ENCODE measurements at places on chromosomes 6 and 20.

GRCh38 chr6:150639823-150640331 is 40.2 kb downstream of the PLEKHG1 start:
- no peak for DNase-seq

GRCh38 chr6:446418-447366 is 55.1 kb downstream of the IRF4 start:
- DNase-seq, result no peak

- no peak for DNase-seq
Observed at GRCh38 chr6:11654876-11655275, 117.3 kb downstream of the TMEM170B start.

- no peak for DNase-seq
Observed at GRCh38 chr20:44112889-44113617, 73.9 kb downstream of the JPH2 start.

GRCh38 chr6:87151471-87151780 is 3.9 kb upstream of the ZNF292 start:
- no peak for DNase-seq

GRCh38 chr20:61803915-61804751 is 261.5 kb downstream of the TAF4 start:
- no peak for DNase-seq

GRCh38 chr20:16311756-16312155 is 261.5 kb downstream of the KIF16B start:
- DNase-seq, result no peak

DNA sequence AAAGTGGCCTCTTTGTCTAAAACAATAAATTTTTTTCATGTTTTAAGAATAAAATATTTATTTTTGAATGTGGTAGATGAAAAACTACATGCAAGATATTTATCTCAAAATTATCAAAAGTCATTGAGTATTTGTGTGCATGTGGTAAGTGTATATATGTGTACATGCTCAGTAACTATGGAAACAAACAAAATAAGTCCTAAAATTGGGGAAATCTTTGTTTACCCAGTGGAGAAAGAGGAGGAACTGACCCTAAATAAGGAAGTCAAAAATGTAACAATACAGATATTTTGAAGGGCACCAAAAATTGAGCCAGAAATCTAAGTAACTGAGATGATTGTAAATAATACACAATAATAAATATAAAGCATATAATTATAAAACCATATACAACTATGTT is 639.2 kb downstream of the MAFB start:
- no peak for DNase-seq

- no peak for DNase-seq
Observed at GRCh38 chr6:165821754-165822153, 158.7 kb upstream of the PDE10A start.

DNA sequence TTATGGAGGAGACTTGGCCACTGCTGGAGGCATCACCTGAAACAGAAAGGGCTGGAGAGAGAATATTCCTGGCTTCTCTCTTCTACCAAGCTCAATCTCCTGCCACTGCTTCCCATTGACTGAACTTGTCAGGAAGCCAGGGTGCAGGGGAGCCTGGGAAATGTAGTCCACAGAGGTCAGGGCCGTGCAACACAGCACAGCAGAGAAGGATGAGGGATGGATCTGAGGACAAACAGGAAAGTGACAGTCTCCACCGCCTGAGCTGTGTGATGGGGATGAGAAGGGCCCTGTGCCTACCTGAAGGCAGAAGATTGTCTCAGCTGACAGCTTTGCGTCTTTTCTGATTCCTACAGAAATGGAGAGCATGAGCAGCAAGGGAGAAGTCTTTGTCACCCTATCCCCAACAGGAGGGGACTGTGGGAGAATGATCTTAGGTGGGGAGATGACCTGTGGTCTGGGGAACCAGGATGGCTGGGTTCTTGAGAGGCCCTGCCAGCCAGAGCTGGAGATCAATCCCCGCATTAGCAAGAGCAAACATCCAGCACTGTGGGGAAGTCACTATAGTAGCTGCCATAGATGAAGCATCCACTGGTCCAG is 114.2 kb downstream of the SNX5 start:
- peak; percentile 78 for DNase-seq

- DNase-seq, result no peak
Observed at GRCh38 chr20:46229478-46230105, 78.7 kb downstream of the CDH22 start.

DNA sequence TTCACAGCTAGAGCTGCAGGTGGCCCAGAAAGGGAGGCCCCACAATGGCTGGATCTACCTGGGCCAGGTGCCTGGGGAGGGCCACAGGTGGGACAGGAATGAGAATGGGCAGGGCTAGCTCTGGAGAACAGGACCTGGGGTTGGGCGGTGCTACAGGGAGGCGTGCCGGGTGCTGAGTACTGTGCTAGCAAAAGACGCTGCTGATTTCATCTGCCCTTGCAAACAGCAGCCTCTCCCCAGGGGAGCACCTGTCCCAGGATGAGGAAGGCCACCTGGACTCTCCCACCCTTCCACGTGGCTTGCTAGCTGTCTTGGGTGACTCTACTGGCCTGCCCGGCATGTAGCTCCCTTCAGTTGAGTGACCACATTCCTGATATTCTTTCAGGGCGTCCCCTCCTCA is 6.6 kb upstream of the YTHDF1 start:
- no peak for DNase-seq

GRCh38 chr20:32829311-32830005 is 9.7 kb downstream of the MAPRE1 start:
- peak; percentile 34 for DNase-seq

DNA sequence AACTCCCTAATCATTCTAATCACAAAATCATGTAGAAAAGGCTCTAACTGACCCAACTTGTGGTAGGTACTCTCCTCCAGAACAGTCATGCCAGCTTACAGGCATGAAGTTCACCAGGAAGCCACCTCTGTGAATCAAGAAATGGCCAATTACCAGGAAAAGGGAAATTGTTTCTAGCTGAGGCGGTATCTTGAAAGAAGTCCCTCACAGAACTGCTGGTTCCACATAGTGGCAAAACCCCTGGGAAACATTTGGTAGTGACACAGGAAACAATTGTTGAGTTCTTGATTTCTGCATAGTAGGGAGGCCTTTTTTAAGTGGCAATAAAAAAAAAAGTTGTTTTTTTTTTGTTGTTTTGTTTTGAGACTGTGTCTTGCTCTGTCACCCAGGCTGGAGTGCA is 3.4 kb upstream of the ZHX3 start:
- DNase-seq, result no peak

- no peak for DNase-seq
Observed at GRCh38 chr20:8144282-8145245, 12.5 kb downstream of the PLCB1 start.

- DNase-seq, result no peak
Observed at GRCh38 chr6:132132924-132133639, 181.9 kb upstream of the CCN2 start.

DNA sequence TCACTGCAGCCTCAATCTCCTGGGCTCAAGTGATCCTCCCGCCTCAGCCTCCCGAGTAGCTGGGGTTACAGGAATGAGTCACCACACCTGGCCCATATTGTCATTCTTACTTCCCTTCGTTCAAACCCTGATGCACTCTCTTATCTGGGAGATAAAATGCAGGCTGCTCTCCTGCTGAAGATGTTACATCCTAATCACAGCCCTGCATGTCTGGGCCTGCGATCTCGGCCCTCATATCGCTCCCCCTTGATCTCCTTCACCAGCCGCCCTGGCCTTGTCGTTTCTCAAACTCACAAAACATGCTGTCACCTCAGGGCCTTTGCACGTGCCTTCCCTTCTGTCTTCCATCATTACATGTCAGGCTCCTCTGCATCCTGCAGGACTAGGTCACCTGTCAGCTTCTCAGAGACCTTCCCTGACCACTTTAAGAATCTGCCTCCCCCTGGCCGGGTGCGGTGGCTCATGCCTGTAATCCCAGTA is 8.8 kb upstream of the C20orf203 start:
- no peak for DNase-seq

DNA sequence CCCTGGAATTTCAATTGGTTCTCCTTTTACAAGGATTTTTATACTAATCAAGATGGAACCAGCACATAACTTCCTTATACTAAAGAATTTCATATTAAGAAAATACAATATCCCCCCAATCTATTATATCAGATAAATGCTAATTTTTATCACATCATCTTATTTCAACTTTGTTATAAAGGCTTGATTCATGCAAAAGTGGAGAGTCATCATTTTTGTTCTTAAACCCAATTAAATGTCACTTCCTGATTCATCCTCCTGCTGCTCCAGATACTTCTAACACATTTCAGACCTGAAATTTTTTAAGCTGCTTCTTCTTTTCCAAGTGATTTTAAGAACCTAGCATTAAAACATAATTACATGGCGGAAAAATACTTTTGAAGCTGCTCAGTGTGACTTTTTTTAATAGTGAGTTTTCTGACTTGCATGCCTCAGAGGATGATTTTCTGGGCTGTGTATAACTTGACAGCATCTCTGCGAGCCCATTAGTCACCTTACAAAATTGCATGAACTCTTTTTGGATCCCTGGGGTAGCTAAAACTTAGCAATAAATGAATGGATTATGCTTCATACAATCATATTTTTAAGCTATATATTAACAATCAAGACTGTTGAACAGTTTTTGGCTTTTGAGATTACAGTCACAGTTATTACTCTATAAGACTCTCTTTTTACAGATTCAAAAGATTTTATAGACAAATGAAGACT is 134.1 kb downstream of the ELOVL4 start:
- DNase-seq, result no peak

- no peak for DNase-seq
Observed at GRCh38 chr20:56606174-56606945, 22.7 kb upstream of the TFAP2C start.

- peak; percentile 16 for DNase-seq
Observed at GRCh38 chr20:38200646-38201045, 35.6 kb upstream of the TGM2 start.

- no peak for DNase-seq
Observed at GRCh38 chr6:170037541-170038250, 253.2 kb downstream of the DLL1 start.

DNA sequence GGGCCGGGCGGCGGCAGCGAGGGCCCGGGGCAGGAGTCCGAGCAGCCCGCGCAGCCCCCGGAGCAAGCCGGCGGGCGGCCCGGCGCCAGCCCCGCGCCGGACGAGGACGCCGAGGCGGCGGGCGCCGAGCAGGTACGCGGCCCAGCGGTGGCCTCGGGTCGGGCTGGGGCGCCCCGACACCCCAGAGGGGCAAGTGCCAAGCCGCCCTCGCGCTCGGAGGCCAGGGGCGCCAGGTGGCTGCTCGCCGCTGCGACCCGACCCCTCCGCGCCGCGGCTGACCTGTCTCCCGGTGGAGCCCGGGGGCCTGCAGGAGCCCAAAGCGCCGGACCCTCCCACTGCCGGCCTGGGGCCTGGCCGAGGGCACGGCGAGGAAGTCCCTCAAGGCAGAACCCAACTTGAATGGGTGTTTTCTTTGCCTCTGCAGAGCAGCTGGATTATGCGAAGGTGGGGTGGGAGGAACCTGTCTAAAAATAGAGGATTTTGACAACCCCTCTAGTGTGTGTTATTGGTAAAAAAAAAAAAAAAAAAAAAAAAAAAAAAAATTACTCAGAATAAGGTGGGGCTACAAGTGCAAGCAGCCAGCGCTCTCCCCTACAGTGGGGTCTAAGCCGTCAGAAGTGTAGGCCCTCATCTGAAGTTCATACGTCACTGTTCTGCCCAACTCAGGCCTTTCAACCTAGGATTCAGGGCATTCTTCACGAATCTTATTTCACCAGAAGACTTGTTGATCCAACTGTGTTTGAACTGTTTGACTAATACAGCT is 609 bp downstream of the OGFRL1 start:
- peak; percentile 53 for DNase-seq

DNA sequence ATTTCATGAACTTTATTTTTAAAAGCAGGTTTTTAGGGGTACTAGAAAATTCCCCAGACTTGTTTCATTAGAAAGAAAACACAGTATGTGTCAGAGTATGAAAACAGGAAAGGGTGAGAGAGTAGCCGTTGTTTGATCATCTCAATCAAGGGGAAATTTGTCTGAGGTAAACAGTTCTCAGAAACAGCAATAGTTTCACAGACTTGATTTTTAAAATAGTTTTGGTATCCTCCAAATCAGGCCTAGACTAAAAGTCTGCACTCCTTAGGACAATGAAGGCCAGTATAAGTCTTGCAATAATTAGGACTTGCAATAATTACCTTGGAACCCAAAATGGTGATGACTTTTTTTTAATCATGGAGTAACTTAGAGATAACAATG is 176.6 kb upstream of the TAB2 start:
- no peak for DNase-seq

GRCh38 chr6:209432-210103 is 82.7 kb upstream of the DUSP22 start:
- DNase-seq, result no peak

DNA sequence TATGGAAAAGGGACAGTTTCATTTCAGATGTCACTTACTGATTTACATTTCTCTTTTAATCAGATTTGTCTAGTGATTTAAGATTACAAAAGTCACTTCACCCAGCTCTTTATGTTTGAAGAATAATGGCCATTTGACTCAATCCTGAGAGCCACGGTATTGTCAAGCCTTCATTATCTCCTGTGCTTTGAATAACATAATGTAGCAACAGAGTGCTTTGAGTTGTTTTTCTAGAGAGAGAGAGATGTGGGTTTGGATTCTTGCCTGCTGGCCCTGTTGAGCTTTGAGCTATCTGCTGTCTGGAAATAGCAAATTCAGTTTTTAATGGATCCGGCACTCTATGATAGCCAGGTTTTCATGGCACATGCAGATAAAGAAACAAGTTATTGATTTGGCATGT is 478.4 kb upstream of the SOX4 start:
- DNase-seq, result no peak

GRCh38 chr6:37114612-37115011 is 55.3 kb upstream of the PIM1 start:
- DNase-seq, result no peak

- DNase-seq, result no peak
Observed at GRCh38 chr6:5695260-5696245, 311.2 kb downstream of the NRN1 start.

- peak; percentile 74 for DNase-seq
Observed at GRCh38 chr20:31707994-31708735, 14.5 kb downstream of the BCL2L1 start.

DNA sequence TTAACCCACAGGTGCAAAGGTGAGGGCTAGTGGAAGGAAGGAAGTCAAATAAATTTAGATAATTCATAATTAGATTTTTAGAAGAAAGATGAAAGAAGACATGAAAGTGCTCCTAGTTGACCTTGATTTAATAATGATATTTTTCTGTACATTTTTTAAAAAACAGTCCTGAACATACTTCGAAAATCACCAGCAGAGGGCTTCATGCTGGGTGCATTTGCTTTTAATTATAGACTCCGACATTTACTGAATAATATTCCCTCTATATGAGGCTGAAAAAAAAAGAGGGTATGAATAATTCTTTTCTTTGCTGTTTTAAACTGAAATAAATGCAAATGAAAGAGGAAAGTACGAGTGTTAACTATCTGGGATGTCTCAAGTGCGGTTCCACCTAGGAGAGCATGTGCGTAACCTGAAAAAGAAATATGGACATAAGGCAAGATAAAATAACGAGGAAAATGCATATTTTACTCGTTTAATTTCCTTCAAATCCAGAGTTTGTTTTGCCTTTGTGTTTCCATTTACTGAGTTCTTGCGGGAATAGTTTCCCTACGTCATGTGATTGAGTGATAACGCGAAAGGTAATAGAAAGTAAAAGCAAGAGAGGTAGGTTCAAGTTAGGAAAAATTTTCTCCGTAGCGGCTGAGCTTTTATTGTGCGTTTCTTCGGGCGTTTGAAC is 3.1 kb upstream of the TFAP2B start:
- no peak for DNase-seq

Data from right hindlimb (tissue), 1 donor.